ENCODE measurements at places on chromosomes 11 and 22.

DNA sequence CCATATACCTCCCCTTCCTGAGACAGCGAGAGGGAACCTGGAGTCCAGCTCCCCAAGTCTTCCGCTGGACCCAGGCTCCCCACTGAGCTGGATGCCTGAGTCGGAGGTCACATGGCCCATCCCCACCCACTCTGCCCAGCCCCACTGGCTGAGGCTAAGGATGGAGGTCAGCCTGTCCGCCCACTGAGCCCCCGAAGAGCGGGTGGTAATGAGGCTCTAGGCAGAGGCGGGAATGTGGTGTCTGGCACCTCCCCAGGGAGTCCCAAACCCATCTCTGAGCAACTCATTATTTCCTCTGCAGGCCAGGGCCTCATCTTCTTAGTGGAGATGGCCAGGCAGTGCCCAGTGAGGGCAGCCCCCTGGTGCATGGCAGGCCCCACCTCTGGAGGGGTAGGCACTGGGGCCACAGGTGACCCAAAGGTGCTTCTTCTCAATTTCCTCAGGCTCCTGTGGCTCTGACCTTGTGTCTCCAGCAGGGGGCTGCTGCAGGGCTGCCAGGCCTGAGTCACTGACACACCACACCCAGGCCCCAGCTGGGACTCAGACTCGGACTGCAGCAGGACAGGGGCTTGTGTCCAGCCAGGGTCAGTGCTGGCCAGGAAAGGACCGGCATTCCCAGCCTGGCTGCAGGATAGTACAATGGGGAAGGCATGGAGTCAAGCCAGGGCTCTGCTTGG lies 10.2 kb upstream of the PDE2A start:
- no peak for DNase-seq

- no peak for DNase-seq
These were observed 639 bp downstream of the TRIOBP start for GRCh38 chr22:37697538-37697835.

GRCh38 chr11:12232817-12233601 lies 122.6 kb downstream of the MICAL2 start:
- no peak for DNase-seq

- DNase-seq: no peak
These were observed 452 bp downstream of the MACROD1 start for GRCh38 chr11:64165481-64165841.

All from NCI-H524 treated with DMSO at 0.1 percent for 48 hours (cell line).